ENCODE measurements at places on chromosomes 12 and 14.

DNA sequence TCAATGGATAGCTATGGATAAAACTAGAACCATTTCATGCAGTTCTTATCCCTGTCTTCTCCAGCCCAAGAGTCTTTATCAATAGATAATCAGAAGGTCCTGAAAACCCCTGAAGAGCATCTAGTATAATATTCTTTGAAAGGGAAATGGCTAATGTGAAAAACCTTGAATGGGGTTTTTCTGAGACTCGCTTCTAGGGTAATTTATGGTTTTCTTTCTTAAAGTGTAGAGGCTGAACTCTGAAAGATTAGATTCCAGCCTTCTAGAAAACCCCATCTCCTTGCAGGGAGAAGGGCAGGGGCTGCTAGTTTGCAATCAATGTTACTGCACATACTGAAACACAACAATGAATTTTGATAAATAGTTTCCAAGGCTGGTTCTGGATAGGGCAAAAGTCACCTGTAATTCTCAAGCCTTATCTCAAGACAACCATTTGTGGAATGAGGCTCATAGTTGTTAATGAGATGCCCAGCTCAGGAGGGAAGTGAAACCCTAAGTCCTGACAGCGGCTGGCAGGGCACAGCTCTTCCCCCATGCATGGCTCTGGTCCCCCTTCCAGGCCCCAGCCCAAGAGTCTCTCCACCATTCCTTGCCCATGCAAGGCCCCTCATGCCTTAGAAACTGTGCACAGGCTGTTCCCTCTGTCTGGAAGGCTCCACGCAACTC, 33.7 kb upstream of the PYGL start:
- DNase-seq, result no peak

DNA sequence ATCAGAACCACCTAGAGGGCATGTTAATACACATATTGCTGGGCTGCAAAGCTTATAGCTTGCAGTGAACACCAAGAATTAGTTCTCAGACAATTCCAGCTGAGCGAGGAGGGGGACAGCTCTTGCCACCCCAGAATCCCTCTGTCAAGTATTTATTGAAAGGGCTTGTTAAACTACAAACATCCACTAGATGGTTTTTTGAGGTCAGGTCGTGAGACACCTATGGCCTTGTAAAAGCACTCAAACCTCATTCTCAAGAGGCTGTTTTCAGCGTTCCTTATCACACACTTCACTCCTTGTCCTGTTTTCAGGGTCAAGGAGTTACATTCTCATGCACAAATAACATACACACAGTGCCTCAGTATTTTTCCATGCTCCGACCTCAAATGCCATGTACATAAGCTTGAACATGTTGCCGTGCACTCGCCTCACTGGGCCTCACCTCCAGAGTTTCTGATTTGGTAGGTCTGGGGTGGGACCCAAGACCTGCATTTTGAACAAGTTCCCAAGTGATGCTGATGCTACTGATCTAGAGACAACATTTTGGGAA, 98.8 kb upstream of the PTPRR start:
- DNase-seq, result no peak

GRCh38 chr14:37622231-37622923, 26.9 kb downstream of the TTC6 start:
- DNase-seq, result no peak

DNA sequence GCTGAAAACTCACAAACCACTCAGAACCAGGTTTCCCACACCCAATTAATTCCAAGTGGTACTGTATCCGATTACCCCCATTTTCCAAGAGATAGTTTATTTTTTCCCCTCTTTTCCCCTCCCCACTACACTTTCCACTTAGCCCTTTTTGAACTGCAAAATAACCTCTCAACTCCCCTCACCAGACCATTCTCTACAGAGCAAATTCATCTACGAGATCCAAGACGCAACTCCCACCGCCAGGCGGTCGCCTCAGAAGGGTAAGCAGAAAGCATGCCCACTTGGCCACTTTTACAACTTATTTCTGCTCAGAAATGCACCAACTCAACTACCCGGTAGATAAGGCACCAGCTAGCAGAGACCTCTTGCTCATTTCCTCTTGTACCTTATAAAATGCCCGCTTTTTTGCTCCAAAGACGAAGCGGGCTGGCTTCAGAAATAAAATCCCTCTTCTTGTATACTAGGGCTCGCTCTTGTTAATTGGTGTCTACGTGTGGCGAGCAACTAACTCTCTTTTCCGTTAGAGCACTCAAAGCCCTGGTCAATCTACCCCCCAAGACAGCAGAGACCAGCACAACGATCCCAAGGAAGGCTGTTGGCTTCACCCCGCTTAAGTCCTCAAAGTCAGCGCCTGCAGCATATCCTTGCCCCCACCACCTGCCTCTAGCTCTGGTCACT, 910 bp upstream of the SRP54 start:
- no peak for DNase-seq
